Kasumi-1 (cell line): ENCODE measurements at places on chromosomes 11 and 22.
A peak's percentile ranks its signal among the peaks of the same experiment; 100 is the strongest.

DNA sequence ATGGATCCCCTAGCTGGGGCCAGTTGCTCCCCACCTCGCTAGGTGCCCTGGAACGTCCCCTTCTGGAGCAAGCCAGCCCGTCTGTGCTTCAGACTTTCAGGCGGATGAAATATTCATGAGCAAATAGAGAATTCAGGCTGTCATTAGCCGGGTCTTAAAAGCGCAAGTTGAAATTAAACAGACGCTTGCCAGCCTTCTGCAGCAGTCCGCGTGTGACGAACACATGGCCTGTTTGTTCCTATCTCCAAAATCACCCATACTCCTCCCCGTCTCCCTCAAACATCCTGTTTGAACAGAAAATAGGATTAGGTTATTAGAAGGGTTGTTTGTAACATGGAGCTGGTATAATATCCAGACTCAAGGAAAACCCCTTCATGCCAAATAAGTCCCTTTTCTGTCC lies 38.7 kb downstream of the MYO18B start:
- no peak for DNase-seq

- DNase-seq = peak; percentile 18
Measured at GRCh38 chr11:96524475-96524874, 134.7 kb downstream of the JRKL start.

DNA sequence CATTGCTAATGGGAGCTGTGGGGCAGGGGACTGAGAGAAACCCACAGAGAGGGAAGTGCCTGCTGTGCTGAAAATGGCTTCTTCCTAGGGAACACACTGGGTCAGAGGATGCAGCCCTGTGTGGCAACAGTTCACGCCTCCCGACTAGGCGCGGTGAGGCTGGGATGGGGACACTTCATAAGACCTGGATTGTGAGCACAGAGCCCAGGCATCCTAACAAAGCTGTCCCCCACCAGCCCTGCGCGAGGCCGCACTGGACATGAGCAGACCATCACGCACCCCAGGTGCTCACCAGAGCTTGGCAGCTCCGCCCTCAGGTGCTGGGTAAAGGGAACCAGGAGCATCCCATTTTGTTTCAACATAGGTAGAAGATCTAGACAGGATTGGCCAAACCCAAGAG lies 1.8 kb upstream of the KRTAP5-4 start:
- DNase-seq = no peak

GRCh38 chr11:12291766-12292165 lies 85.6 kb upstream of the PARVA start:
- no peak for DNase-seq

DNA sequence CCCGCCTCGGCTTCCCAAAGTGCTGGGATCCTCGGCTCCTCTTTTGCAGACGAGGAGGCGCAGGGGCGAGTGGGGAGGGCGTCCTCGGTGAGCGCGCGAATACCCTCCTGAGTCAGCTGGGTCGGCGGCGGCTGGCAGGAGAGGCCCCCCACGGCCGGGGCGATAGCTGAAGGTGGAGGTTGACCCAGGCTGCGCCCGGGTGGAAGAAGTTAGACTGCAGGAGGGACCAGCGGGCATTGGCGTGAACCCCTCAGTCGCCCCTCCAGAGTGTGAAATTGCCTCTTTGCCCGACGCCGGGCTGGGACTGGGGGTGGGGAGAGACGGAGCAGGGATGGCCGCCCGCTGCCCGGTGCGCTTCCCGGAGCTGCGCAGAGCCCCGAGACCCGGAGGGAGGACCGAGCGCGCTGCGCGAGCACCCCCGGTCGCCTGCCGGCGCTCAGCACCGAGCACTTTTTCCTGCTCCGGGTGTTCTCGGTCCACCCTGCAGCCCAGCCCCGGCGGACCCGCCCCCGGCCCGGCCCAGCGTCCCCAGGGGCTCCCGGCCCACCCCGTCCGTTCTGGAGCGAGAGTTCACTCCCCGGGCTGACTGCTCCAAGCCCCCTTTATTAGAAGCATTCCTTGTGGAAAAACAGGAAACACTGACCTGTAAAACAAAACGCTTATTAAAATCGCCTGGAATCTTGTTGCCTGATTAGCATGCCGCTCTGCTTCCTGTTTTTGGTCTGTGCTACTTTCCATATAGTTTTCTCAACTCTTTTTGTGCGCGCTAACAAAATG lies 13.7 kb upstream of the CPT1A start:
- peak; percentile 49 for DNase-seq

DNA sequence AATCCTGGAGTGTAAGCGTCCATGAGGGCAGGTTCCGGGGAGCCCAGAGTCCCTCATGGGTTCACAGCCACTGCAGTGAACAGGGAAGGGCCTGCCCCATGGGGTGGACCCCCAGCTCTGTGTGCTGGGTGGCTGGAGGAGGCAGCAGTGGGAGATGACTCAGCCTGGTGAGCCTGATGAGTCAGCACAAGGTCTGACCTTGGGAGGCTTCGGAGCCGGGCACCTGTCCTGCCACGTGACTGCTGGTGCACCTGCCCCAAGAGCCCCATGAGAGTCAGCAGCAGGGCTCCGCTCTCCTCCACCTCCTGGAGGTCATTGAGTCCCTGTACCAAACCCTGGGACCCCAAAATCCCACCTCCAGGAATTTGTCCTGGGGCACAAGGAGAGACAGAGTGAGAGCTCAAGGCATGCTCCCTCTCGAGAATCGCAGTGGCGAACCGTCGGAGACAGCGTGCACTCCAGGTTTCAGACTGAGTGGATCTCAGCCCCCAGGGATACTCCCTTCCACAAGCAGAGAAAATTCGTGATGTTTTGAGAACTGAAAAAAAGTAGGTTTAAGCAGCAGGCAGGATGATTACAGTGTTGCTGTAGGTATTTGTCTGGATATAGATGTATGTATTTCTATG lies 1221.7 kb downstream of the BRD1 start:
- no peak for DNase-seq

DNA sequence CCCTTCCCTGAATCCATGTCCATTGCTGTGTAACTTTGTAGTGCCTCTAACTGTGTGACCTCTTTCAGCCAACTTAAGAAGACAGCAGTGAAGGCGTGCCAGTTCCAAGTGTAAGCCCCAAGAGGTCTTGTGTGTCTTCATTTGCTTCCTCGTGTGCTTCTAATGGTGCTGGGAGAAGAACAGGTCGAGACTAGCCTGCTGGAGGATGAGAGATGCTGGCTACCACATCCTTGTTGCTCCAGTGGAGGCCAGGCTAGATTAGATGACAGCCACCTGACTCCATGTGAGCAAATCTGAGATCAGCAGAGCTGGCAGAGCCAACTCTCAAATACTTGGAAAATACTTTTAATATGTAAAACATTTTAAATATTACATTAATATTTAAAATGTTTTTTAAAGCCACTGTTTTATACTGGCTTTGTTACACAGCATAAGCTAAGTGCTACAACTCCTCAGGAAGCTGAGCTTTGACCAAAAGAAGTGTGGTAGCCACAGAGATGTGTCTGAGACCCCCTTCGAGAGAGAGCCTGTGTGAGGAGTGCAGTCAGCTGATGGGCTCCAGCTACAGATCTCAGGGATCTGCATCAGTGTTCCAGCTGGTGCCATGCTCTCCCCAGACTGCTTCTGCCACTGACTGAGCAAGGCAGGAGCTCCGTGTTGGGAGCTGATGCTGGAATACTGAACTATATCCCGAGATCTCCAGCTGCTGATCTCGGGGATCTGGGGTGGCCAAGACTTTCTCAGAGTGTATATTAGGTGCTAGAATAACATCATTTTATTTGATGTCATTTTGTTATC lies 8.9 kb downstream of the KCNJ11 start:
- no peak for DNase-seq
